ENCODE measurements at places on chromosomes 4 and X. TPM values are rescaled to one million over a fixed set of nuclear protein-coding genes. Genes with fewer than 3 reads are reported as not detected.

The ETDB gene
- polyA plus RNA-seq, result not detected

The SPANXN4 gene
- polyA plus RNA-seq, result not detected

The VSIG4 gene
- 5.1 TPM for polyA plus RNA-seq

The STARD8 gene
- 0.86 TPM for polyA plus RNA-seq

The UGT2B15 gene
- polyA plus RNA-seq, result not detected

The XAGE1A gene
- not detected for polyA plus RNA-seq

The OCIAD2 gene
- 39.8 TPM for polyA plus RNA-seq

The AFP gene
- polyA plus RNA-seq, result not detected

The DCAF8L2 gene
- polyA plus RNA-seq, result not detected

The SHROOM4 gene
- polyA plus RNA-seq, result 1.6 TPM

The HEPH gene
- 2.0 TPM for polyA plus RNA-seq

The SORBS2 gene
- polyA plus RNA-seq, result 22.7 TPM

The CYP4V2 gene
- 6.4 TPM for polyA plus RNA-seq

The PCDH7 gene
- polyA plus RNA-seq, result 7.4 TPM

The BTC gene
- polyA plus RNA-seq, result 4.2 TPM

The NCAPG gene
- polyA plus RNA-seq, result 5.6 TPM

The ABCG2 gene
- polyA plus RNA-seq, result 0.39 TPM

The MUC7 gene
- not detected for polyA plus RNA-seq

The MAGEA4 gene
- not detected for polyA plus RNA-seq

The DUSP9 gene
- polyA plus RNA-seq, result 0.18 TPM

The NKRF gene
- polyA plus RNA-seq, result 5.3 TPM

The TRIM75 gene
- polyA plus RNA-seq, result not detected

The PRDM5 gene
- 1.4 TPM for polyA plus RNA-seq

The PCYT1B gene
- 0.33 TPM for polyA plus RNA-seq

The MID2 gene
- 3.3 TPM for polyA plus RNA-seq

The GEMIN8 gene
- polyA plus RNA-seq, result 15.0 TPM

The RBBP7 gene
- polyA plus RNA-seq, result 87.0 TPM

The SOD3 gene
- polyA plus RNA-seq, result 21.1 TPM
